GM23248 (cell line): ENCODE measurements at places on chromosomes 6 and 20. TPM values are rescaled to one million over a fixed set of nuclear protein-coding genes. Genes with fewer than 3 reads are reported as not detected.

DNA sequence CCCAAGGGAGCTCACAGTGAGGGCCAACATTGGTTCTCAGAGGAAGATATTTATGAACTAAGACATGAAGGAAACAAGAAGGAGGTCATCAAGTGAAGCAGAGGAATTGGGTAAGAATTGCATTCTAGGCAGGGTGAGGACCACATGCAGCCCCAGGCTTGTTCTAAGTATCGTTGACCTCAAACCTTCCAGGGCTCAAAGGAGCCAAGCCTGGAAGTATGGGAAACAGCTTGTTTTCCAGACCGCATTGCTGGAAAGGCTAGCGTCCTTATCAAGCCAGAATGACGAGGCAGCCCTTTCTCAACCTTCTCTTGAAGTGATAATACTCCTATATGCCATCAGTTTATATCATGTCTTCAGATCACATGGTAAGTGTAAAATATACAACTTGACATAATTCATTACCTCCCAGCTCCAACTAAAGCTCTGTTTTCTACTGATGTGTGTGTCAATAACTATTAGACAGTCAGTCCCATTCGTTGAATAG lies 79.6 kb downstream of the PHACTR2 start:
- no peak overlapping the region for H3K4me3 ChIP-seq
- 0 out of 2 replicates have a peak, but pooled peaks cover 5% of the 10 kb centered on the region for H3K36me3 ChIP-seq
- H3K27ac ChIP-seq = no peak overlapping the region
- peaks cover 7% of the 10 kb centered on the region for H3K4me1 ChIP-seq
- no peak for DNase-seq

DNA sequence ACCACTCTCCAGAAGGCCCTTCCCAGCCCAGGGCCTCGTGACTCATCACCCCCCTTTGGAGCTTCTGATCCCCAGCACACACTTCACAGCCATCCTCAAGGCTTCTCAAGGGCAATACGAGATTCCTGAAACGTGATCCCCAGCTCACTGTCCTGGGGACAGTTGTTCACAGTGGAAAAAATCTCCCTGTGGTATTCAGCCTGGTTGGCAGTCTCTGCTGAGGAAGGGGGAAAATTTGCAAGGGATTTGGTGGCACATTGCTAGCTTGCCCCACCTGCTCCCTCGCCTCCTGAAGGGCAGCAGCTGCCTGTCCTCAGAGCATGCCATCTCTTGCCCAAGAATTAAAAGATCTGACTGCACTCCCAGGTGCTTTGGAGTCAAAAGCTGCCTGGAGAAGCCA lies 20.7 kb upstream of the PKHD1 start:
- H3K36me3 ChIP-seq = no peaks in the 10 kb centered on the region
- H3K4me1 ChIP-seq = no peaks in the 10 kb centered on the region
- no peak for DNase-seq
- H3K27ac ChIP-seq = no peak overlapping the region
- H3K4me3 ChIP-seq = no peak overlapping the region
- no peaks in the 10 kb centered on the region for H3K27me3 ChIP-seq

GRCh38 chr20:24954566-24954965 lies 5.5 kb downstream of the CST7 start:
- no peak overlapping the region for H3K27ac ChIP-seq
- no peak for DNase-seq
- no peaks in the 10 kb centered on the region for H3K36me3 ChIP-seq
- no peak overlapping the region for H3K4me3 ChIP-seq
- H3K27me3 ChIP-seq = no peaks in the 10 kb centered on the region
- H3K4me1 ChIP-seq = no peaks in the 10 kb centered on the region

GRCh38 chr6:29961966-29962365 lies 19.6 kb downstream of the HLA-A start:
- no peaks in the 10 kb centered on the region for H3K36me3 ChIP-seq
- H3K4me3 ChIP-seq = no peak overlapping the region
- DNase-seq = no peak
- H3K4me1 ChIP-seq = peaks cover 25% of the 10 kb centered on the region
- no peak overlapping the region for H3K27ac ChIP-seq

DNA sequence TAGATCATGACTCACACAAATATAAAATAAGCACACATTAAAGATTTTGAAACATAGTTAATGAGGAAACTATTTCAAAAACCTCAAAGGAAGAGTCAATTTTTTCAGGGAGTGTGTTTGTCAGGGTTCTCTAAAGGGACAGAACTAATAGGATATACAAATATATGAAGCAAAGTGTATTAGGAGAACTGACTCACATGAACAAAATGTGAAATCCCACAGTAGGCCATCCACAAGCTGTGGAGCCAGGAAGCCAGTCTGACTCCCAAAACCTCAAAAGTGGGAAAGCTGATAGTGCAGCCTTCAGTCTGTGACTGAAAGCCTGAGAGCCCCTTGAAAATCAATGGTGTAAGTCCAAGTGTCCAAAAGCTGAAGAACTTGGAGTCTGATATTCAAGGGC lies 898.0 kb upstream of the EYS start:
- H3K27ac ChIP-seq = no peak overlapping the region
- H3K36me3 ChIP-seq = no peaks in the 10 kb centered on the region
- no peaks in the 10 kb centered on the region for H3K4me1 ChIP-seq
- DNase-seq = no peak

The HLA-DQB1 gene
- not detected in 2 replicates for total RNA-seq

The PLA2G7 gene
- total RNA-seq = not detected in 2 replicates

- H3K4me3 ChIP-seq = no peak overlapping the region
- no peak for DNase-seq
- H3K27ac ChIP-seq = no peak overlapping the region
- 0 out of 2 replicates have a peak, but pooled peaks cover 9% of the 10 kb centered on the region for H3K4me1 ChIP-seq
- H3K27me3 ChIP-seq = no peaks in the 10 kb centered on the region
- no peaks in the 10 kb centered on the region; the same call in 1 of the 2 replicates for H3K36me3 ChIP-seq
These were observed 26.4 kb downstream of the COX4I2 start for GRCh38 chr20:31663838-31664695.

- H3K4me1 ChIP-seq = no peaks in the 10 kb centered on the region
- H3K27ac ChIP-seq = no peak overlapping the region
- no peak overlapping the region for H3K4me3 ChIP-seq
- DNase-seq = no peak
- no peaks in the 10 kb centered on the region for H3K27me3 ChIP-seq
These were observed 110.1 kb downstream of the ERMARD start for GRCh38 chr6:169861431-169862042.

GRCh38 chr20:24986436-24987015 lies 6.0 kb downstream of the APMAP start:
- H3K27me3 ChIP-seq = no peaks in the 10 kb centered on the region
- no peaks in the 10 kb centered on the region; the same call in 1 of the 2 replicates for H3K36me3 ChIP-seq
- no peak overlapping the region for H3K4me3 ChIP-seq
- H3K4me1 ChIP-seq = peaks cover 4% of the 10 kb centered on the region; the same call in 1 of the 2 replicates
- DNase-seq = no peak

DNA sequence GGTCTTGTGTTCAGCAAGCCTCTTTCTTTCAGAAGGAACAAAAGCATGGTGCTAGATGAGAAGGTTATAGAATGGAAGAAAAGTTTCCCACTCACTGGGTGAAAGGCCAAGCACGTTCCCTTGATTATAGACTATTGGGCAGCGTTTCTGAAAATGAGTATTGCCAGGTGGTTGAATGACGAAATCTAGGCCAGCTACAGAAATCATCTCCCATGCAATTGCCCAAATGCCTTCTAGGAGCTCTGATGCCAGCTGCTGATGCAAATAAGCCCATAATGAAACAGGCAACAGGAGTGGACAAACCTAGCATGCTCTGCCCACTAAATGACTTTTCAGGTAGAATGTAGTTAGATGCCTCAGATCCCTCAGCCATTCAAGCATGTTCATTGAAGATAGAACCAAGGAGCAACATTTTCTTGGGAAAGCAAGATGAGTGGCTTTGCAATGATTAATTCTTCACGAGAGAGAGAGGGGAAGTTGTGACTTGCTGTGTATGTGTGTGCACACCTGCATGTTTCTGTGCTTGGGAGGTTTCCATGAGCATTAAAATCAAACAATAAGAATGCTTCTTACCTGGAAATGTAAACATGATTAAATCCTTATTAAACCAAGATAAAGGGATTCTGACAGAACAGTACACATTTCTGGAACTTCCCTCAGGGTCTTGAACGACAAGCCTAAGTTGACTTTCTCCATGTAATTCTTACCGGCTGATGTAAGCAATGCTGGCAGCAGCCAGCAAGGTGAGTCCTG lies 43.6 kb downstream of the ADTRP start:
- H3K4me1 ChIP-seq = peaks cover 13% of the 10 kb centered on the region
- no peak for DNase-seq
- H3K27me3 ChIP-seq = no peaks in the 10 kb centered on the region
- no peak overlapping the region for H3K4me3 ChIP-seq

The RAMACL gene
- 0.13 and 2.1 TPM in 2 replicates for total RNA-seq
